ENCODE measurements at places on chromosomes 4 and X.
A peak's percentile ranks its signal among the peaks of the same experiment; 100 is the strongest.

DNA sequence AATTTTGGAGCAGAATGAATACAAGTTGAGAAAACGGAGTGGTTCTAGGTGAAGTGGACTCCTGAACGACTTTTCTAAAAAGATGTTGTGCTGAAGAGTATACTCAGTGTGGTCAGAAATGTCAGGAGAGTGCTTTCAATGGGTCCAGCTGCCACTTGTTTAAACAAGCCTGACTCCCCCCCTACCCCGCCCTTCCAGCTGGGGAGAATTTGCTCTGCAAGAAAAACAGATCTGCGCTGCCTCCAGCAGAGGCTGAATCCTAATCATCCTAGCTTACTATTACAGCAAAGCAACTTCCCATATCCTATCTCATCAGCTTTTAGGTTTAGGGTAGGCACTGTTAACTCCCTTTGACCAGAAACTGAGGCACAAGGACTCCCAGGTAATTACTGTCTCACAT is 1.9 kb downstream of the MAP3K15 start:
- no peak for DNase-seq

DNA sequence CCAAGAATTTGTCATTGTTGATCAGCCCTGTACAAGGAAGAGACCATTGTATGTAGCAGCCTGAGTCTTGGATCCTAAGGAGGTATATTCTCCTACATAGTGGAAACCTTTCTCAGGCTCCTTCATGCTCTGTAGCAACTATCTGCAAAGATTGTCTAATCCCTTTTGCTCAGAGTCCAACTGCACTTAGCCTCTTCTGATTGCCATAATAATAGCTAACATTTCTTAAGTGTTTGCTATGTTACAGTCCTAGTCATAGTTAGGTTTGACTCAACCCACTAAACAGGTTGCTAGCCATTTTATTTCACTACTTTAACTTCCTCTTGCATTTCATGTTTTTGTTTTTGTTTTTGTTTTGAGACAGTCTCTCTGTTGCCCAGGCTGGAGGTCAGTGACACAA is 50.8 kb upstream of the SLC16A2 start:
- DNase-seq = no peak

- no peak for DNase-seq
Observed at GRCh38 chr4:86484241-86484640, 109.9 kb upstream of the PTPN13 start.

GRCh38 chr4:3720466-3720865 is 45.7 kb upstream of the ADRA2C start:
- DNase-seq = no peak

DNA sequence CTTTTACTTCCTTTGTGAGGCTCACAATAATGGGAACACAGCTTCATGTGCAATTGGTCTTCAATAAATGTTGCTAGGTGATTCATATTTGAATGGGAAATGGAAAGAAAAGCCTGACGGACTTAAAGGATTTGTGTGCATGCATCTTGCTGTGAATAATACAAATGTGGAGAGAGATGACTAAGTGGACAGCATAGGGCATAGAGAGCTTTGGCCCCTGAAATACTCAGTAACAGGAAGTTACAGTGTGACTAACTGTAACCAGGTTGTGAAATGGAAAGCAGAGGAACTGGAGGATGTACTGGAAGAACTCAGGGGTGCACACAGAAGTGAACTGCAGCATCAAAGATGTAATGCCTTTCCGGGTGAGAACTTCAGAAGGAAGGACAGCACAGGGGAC is 206.7 kb downstream of the MGST2 start:
- DNase-seq = peak; percentile 4

- DNase-seq = no peak
Observed at GRCh38 chr4:45353161-45353560, 626.8 kb upstream of the GNPDA2 start.

- DNase-seq = peak; percentile 58
Observed at GRCh38 chrX:43557792-43558191, 98.3 kb upstream of the MAOA start.

DNA sequence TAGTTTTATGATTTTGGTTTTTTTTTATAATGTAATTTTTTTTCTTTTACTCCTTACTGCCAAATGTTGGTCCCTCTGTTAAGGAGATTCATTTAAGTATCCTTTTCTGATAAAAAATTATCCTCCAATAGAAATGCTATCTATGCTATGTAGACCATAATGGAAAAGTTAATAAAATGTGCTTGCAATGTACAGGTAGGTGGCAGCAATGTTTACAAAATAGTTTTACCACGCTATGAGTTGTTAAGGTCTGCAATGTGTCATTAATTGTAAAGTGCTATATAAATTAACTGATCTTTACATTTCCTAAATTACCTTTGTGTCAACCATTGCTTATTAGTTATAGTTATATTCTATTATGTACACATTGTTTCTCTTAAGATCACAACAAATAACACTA is 3.8 kb upstream of the CENPC start:
- DNase-seq = no peak
